ENCODE measurements at places on chromosomes 1 and 21.
A peak's percentile ranks its signal among the peaks of the same experiment; 100 is the strongest.

GRCh38 chr1:218397752-218398339, 52.7 kb downstream of the TGFB2 start:
- no peak for DNase-seq

DNA sequence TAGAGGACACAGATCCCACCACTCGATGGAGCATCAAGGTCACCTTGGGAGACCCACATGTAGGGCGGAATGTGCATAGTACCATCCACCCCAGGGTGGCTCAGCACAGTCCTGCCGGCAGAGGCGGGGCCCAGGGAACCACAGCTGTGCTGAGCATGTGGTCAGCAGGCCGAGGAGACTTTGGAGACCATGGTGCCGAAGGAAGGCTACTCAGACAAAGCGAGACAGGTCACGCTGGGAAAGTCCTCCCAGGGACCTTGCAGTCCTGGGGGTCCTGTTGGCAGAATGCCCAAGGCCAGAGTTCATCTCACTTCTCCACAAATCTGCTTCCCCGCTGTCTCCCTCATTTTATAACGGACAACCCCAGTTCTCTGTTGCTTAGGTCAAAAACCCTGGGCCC, 22.5 kb downstream of the WNT3A start:
- DNase-seq, result peak; percentile 26

- no peak for DNase-seq
Observed at GRCh38 chr1:106964495-106964894, 92.0 kb upstream of the PRMT6 start.

DNA sequence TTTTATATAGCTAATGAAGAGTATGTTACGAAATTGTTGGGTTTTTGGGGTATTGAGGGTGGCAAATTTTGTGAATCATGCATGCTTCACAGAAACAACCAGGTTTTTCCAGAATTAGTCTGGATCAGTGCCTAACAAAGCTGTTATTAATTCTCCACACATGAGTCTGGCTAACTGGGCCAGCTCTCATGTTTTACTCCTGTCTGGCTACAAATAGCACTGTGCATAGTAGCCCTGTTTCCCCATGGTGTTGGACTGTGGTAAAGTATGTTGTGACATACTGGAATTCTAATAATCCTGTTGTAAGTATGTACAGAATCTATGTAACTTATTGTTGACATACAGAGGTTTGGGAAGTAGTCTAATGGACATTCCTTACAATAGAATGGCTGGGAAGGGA, 35.8 kb downstream of the S100B start:
- DNase-seq, result no peak

GRCh38 chr1:192303029-192303428, 13.8 kb upstream of the RGS21 start:
- DNase-seq, result no peak

GRCh38 chr1:111878649-111879048, 110.8 kb downstream of the KCND3 start:
- DNase-seq, result no peak

GRCh38 chr1:93710499-93711453, 29.1 kb upstream of the BCAR3 start:
- no peak for DNase-seq

- no peak for DNase-seq
Observed at GRCh38 chr1:12458571-12458970, 159.4 kb downstream of the DHRS3 start.

DNA sequence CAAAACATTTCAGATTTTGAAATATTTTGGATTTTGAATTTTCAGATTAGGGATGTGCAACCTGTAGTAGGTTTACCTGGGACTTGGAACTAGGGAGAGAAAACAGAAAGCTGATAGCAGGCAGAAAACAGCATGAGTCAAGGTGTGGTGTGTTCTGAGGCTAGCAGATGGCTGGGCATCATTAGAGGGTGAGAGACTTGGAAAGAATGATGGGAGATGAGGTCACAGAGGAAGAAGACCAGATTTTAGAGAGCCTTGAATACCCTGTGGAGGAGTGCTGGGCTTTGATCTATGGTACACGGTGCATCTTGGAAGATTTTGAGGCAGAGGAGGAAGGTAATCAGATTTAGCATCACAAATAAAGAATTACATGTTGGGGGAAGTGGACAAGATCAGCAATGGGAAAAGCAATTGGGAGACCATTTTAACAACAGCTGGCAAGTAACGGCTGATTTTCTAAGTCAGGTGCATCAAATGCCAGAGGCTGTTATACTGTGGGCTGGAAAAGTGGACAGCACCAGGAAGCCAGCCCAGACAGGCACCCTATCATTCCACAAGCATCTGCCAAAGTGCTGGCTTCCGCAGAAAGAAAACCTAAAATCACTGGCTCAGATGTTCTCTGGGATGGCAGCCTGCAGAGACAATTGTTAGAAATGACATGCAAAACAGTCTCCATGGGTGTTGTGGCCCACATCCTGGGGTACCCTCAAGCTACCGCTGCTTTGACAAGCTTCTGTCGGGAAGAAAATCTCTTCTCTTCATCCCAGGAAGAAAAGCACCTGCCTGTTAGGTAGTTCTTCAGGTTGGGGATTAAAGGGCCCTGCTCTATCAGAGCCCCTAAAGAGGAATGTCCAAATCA, 30.9 kb upstream of the CAMK1G start:
- no peak for DNase-seq
